ENCODE measurements at places on chromosomes 2 and 18.
A peak's percentile ranks its signal among the peaks of the same experiment; 100 is the strongest.

DNA sequence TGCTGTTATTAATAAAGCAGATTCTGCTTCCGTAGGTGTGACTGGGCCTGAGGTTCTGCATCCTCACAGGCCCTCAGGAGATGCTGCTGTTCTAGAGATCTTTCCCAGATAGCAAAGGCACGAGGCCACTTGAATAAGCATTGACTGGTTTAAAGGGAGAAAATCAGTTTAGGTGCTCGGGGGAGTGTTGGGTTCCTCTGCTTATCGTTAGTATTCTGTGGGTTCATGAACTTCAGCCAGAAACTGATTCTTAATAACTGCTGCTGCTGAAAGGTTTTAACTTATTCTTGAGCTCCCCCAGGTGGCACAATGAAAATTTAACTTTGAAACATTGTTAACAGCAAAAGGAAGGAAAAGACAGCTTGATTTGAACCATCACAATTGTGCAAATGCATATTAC, 56.9 kb downstream of the ITGA6 start:
- DNase-seq, result no peak

GRCh38 chr2:67186871-67187270, 210.3 kb upstream of the ETAA1 start:
- DNase-seq, result no peak

DNA sequence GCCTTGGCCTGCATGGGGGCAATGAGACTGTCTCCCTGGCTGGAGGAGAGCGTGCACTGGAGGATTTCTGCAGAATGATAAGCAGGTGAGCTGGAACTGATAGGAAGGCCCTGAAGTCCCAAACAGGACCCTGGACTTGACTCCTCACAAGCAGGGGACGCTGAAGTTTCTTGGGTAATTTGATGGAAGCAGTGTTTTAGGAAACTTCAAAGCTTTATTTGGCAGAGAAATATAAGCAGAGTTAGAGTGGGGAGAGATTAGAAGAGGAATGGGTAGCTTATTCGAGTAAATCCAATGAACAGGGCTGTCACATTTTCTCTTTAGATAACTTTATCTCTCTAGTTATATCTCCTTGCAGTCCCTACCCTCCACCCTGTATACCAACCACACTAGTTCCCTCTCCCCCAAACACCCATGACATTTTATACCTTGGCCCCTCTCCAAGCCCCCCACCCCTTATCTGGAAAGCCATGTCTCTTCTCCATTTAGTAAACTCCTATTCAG, 73.6 kb upstream of the IGFBP5 start:
- no peak for DNase-seq

GRCh38 chr18:73842795-73843394, 304.7 kb downstream of the FBXO15 start:
- DNase-seq, result peak; percentile 49

GRCh38 chr2:96163768-96164429, 18.7 kb upstream of the DUSP2 start:
- peak; percentile 86 for DNase-seq

DNA sequence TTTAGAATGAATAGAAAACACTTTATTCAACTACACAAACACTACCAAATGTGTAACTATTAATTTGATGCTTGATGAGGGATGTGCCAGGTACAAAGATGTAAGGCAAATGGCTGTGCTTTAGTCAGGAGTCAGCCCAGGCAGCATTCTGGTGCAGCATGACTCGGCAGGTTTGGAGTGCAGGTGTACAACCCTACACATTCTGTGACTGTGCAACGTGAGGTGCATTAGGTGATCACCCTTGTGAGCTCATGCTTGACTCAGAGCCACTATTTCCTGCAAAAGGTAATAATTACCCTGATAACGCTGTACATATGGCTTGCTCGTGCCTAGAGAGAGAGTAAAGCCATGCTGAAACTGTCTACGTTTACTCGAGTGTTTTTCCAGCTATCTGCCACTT, 288.7 kb upstream of the DSEL start:
- DNase-seq, result no peak

GRCh38 chr2:177326005-177326404, 61.5 kb upstream of the NFE2L2 start:
- no peak for DNase-seq

- DNase-seq, result no peak
These were observed 37.5 kb downstream of the ARL5A start for GRCh38 chr2:151790689-151791088.

GRCh38 chr2:95383635-95384027, 18.9 kb upstream of the FAHD2A start:
- no peak for DNase-seq

DNA sequence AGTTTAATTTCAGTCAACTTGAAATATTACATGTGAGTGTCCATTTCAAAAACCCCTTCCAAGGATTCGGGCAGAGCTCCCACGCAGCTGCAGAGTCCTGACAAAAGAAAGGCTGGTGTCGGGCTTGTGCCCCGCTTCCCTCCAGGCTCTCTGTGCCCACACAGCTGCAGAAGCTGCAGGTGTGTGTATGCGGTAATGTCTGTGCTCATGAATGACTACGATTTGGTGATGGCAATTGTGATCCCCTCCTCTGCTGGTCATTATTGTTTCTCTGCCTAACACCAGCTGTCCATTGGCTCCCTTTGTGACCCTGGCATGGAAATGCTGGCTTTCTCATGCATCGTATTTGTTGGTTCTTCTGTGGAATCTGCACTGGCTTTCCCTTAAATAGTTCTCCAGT, 224.8 kb downstream of the NUP35 start:
- DNase-seq, result no peak

DNA sequence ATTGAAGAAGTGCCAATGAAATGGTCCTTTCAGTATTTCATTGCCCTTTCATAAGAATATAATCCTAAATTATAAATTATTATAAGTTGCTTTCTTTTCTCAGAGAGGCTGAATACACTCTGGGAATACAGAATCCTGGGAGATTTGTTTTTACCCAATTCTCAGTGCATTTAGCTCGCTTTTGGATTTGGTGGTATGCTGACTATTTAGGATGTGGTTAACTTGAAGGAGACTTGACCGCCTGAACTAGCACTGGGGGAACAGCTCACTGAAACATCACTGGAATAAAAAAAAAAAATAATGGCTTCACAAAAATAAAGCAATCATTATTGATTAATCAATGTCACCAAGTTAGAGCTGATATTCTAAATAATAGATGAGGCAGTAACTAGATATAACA, 10.2 kb downstream of the TNFAIP6 start:
- DNase-seq, result no peak

GRCh38 chr2:33302348-33302747, 174.1 kb upstream of the RASGRP3 start:
- no peak for DNase-seq

GRCh38 chr2:239022437-239023260, 174.8 kb downstream of the TWIST2 start:
- DNase-seq, result no peak

- DNase-seq, result no peak
These were observed 140.9 kb upstream of the MYCN start for GRCh38 chr2:15799432-15799827.

- no peak for DNase-seq
These were observed 208.4 kb downstream of the MYCN start for GRCh38 chr2:16148632-16149348.

DNA sequence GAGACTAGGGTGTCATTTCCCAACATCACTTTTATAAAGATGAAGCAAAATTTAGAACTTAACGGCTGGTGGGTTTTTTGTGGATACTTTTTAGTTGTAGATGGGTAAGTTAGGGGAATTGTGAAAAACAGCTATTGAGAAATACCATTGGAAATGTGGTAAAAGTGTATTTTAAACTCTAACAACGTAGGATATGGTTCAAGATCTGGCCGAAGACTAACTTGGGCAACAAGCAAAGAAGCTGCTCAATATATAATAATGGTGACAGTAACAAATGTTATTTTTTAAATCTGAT, 1.6 kb downstream of the DNAH7 start:
- no peak for DNase-seq

DNA sequence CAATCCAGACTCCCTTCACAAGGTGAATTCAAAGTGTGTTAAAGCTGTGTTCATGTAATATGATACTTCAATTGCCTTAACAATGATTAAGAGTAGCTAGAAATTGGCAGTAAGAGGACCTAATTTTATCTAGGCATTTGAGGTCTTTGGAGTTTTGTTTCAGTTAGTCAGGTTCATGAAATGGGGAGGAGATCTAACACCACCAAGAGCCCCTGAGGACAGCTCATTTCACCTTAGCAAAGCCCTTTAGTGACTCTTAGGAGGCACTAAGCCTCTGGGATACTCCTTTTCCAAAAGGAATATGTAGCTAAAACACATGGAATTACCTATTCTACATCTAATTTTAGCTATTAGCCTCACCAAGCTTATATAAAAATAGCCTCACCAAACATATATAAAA, 716.5 kb upstream of the RAB6C start:
- no peak for DNase-seq

GRCh38 chr2:96209011-96209728, 543 bp upstream of the STARD7 start:
- no peak for DNase-seq

GRCh38 chr2:67777836-67778429, 284.9 kb downstream of the C1D start:
- DNase-seq, result no peak

DNA sequence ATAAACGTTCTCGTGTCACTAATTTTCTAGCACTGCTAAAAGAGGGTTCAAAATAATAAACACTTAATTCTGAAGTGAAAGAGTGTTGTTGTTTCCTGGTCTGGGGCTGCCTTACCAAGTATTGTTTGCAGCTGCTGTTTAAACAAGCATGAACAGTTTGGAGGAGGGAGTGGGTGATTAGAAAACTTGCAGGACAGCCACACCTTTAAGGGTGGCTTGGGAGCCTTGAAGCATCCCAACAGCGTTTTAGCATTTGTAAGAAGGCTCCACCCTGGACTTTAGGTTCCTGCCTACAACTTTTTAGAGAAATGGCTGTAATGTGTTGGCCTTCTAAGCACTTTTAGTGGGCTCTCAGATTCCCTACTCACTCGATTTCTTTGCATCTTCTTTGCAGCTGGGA, 371.6 kb downstream of the TGIF1 start:
- no peak for DNase-seq

DNA sequence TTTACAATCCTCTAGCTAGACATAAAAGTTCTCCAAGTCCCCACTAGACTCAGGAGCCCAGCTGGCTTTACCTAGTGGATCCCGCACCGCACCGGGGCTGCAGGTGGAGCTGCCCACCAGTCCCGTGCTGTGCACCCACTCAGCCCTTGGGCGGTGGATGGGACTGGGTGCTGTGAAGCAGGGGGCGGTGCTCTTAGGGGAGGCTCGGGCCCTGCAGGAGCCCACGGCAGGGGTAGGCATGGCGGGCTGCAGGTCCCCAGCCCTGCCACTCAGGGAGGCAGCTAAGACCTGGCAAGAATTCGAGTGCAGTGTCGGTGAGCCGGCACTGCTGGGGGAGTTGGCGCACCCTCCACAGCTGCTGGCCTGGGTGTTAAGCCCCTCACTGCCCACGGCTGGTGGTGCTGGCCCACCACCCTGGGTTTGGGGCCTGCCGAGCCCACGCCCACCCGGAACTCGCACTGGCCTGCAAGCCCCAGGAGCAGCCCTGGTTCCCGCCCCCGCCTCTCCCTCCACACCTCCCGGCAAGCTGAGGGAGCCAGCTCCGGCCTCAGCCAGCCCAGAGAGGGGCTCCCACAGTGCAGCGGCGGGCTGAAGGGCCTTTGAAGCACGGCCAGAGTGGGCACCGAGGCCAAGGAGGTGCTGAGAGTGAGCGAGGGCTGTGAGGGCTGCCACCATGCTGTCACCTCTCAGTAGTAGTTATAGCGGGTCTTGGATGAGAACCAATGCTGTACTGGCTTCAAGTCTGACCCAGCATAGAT, 255.2 kb downstream of the CDH7 start:
- no peak for DNase-seq

GRCh38 chr2:141560723-141561122, 570.1 kb downstream of the LRP1B start:
- no peak for DNase-seq

GRCh38 chr18:622289-622688, 25.5 kb downstream of the CLUL1 start:
- no peak for DNase-seq

- DNase-seq, result no peak
These were observed 16.8 kb upstream of the CUL3 start for GRCh38 chr2:224601923-224602322.

DNA sequence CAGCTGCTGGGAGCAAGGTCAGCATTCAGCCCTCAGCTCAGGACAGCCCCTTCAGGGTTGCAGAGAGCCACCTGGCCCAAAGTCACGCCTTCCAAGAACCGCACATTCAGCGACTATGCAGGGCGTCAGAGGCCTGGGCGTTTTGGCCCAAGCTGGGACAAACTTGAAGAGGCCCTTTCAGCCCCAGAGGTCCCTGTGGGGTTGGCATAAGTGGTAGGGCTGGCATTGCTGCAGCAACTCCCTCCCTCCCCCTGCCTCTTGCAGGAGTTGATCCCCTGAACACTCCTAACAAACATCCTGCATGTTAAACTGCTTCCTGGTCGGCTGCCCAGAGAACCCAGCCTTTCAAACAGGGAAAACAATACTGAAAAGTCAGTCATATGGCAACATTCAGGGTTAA, 192.9 kb upstream of the SMAD2 start:
- no peak for DNase-seq

DNA sequence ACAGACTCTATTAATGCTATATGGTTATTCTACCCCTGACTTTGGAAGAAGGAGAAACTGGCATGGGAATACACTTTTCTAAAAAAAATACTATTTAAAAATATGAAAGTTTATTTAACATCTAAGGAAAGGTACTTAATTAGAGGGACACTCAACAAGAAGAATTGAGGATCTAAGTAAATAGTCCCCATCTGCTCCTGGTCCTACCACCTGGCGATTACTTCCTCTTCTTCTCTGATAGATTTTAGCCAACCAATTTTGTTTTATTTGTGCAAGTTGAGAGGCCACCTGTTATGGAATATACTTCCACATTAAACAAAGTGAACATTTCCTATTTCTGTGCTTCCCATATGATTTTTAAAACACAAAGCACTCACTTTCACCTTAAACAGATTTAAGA, 111.7 kb downstream of the BCL2 start:
- DNase-seq, result no peak

DNA sequence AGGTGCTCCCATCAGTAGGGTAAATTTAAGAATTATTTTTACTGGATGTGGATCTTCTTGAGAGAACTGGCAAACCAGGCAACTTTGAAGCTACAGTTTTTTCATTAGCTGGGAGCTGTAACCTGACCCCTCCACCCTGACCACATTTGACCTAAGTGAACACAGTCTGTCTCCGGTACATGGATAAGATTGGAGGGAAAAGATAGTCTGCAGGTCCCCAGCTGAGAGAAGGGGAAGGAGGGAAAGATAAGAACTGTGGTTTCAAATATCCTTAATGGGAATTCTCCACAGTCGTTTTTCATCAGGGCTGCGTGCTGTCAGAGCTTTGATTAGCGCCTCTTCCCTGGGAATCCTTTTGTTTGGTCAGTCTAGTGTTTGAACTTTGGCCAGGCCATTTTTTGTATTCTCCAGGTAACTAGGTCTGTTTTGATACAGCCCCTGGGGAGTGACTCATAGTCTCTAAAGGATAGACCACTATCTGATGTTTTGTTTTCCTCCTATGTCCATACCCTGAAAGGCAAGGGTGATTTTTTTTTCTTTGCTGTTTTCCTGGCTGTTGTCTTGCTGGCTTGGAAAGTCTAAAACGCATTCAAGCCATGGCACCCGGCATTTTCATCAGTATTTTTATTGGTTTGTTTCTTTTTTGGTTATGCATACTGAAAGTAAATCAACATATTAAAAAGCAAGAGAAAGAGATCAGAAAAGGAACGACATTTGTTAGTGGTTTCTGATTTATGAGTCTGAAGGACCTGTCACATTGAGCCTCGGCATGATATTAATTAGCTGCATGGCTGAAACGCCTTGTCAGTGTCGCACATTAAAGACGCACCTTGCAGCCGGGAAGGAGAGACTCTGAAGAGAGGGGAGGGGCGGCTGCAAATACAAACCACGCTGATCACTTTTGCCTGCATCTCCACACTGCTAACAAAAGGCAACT, 183.4 kb upstream of the FN1 start:
- DNase-seq, result no peak
